Upper lobe of left lung (tissue), 6 donors: ENCODE measurements at places on chromosomes 7 and 10. TPM values are rescaled to one million over a fixed set of nuclear protein-coding genes. Genes with fewer than 3 reads are reported as not detected.

Gene CYP3A7
- total RNA-seq = 1.2 TPM

Gene PODXL
- total RNA-seq = 108 TPM

GRCh38 chr10:17233286-17233991, 5.4 kb downstream of the VIM start:
- no peaks in the 10 kb centered on the region for H3K27me3 ChIP-seq
- no peak overlapping the region for H3K4me3 ChIP-seq
- peak overlapping the region; percentile 98 for H3K27ac ChIP-seq
- no peak for DNase-seq
- peaks cover 60% of the 10 kb centered on the region for H3K4me1 ChIP-seq

DNA sequence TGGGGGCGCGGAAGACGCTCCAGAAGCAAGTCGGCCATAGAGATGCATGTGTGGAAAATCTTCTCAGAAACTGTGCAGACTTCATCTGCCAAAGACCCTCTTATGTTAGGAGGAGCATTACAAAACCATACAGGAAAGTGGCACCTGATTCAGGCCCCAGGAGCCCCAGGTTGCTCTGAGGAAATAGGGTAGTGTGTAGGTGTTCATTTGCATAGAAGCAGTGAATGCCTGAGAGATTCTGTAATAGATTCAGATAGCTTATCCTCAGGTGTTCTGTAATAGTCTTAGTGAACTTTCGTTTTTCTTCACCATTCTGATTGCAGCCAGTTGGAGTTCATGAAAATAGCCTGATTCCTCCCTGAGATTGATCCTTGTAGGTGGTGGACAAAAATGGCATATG, 106.4 kb upstream of the GJD4 start:
- no peak overlapping the region for H3K27ac ChIP-seq
- H3K36me3 ChIP-seq = no peaks in the 10 kb centered on the region
- H3K4me1 ChIP-seq = peaks cover 12% of the 10 kb centered on the region
- no peak overlapping the region for H3K4me3 ChIP-seq

- no peaks in the 10 kb centered on the region for H3K36me3 ChIP-seq
- no peaks in the 10 kb centered on the region for H3K27me3 ChIP-seq
- no peak overlapping the region for H3K4me3 ChIP-seq
- no peaks in the 10 kb centered on the region for H3K4me1 ChIP-seq
- no peak overlapping the region for H3K27ac ChIP-seq
- no peak for DNase-seq
Observed at GRCh38 chr7:33251301-33251700, 121.9 kb downstream of the BBS9 start.

GRCh38 chr7:128437426-128438332, 18.0 kb upstream of the HILPDA start:
- DNase-seq = no peak
- H3K36me3 ChIP-seq = no peaks in the 10 kb centered on the region
- no peaks in the 10 kb centered on the region for H3K4me1 ChIP-seq

GRCh38 chr7:100545360-100546128, 6.5 kb downstream of the AGFG2 start:
- no peaks in the 10 kb centered on the region for H3K36me3 ChIP-seq
- H3K4me3 ChIP-seq = no peak overlapping the region
- no peak for DNase-seq
- H3K4me1 ChIP-seq = peaks cover 58% of the 10 kb centered on the region
- peak overlapping the region; percentile 88 for H3K27ac ChIP-seq

- no peak overlapping the region for H3K27ac ChIP-seq
- peaks cover 9% of the 10 kb centered on the region for H3K4me1 ChIP-seq
- no peaks in the 10 kb centered on the region for H3K36me3 ChIP-seq
- no peak overlapping the region for H3K4me3 ChIP-seq
Observed at GRCh38 chr7:106009503-106010226, 46.6 kb downstream of the CDHR3 start.

GRCh38 chr10:96496281-96496925, 17.3 kb downstream of the TLL2 start:
- H3K27ac ChIP-seq = no peak overlapping the region
- H3K36me3 ChIP-seq = no peaks in the 10 kb centered on the region
- no peak for DNase-seq
- H3K4me1 ChIP-seq = no peaks in the 10 kb centered on the region

- no peaks in the 10 kb centered on the region for H3K27me3 ChIP-seq
- H3K36me3 ChIP-seq = no peaks in the 10 kb centered on the region
- H3K4me3 ChIP-seq = no peak overlapping the region
Observed at GRCh38 chr10:78524342-78524741, 490.7 kb downstream of the RPS24 start.

DNA sequence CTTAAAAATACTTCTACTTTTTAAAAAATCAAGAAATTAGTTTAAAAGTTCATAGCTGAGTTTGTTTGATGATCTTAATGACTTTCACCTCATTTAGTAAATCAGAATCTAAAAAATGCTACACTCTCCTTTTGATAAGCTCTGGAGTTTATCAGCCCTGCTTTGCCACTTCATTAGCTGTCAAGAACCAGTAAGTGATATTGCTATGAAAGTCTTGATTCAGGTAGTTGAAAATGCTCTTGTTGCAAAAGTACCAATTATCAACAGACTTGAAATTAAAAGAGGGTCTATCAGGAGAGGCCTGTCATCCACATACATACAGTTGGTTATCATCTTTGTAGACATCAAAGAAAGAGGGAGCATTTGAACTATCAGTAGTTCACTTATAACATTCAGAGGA, 41.6 kb downstream of the SEMA3A start:
- H3K27ac ChIP-seq = no peak overlapping the region
- no peaks in the 10 kb centered on the region for H3K36me3 ChIP-seq
- H3K4me3 ChIP-seq = no peak overlapping the region

GRCh38 chr10:43524434-43525247, 49.8 kb downstream of the ZNF239 start:
- H3K36me3 ChIP-seq = no peaks in the 10 kb centered on the region
- no peaks in the 10 kb centered on the region for H3K27me3 ChIP-seq
- no peak overlapping the region for H3K27ac ChIP-seq
- no peak overlapping the region for H3K4me3 ChIP-seq
- DNase-seq = no peak

GRCh38 chr10:70791386-70792039, 6.3 kb upstream of the TBATA start:
- H3K27ac ChIP-seq = no peak overlapping the region
- no peak for DNase-seq
- H3K27me3 ChIP-seq = no peaks in the 10 kb centered on the region
- H3K4me1 ChIP-seq = no peaks in the 10 kb centered on the region

DNA sequence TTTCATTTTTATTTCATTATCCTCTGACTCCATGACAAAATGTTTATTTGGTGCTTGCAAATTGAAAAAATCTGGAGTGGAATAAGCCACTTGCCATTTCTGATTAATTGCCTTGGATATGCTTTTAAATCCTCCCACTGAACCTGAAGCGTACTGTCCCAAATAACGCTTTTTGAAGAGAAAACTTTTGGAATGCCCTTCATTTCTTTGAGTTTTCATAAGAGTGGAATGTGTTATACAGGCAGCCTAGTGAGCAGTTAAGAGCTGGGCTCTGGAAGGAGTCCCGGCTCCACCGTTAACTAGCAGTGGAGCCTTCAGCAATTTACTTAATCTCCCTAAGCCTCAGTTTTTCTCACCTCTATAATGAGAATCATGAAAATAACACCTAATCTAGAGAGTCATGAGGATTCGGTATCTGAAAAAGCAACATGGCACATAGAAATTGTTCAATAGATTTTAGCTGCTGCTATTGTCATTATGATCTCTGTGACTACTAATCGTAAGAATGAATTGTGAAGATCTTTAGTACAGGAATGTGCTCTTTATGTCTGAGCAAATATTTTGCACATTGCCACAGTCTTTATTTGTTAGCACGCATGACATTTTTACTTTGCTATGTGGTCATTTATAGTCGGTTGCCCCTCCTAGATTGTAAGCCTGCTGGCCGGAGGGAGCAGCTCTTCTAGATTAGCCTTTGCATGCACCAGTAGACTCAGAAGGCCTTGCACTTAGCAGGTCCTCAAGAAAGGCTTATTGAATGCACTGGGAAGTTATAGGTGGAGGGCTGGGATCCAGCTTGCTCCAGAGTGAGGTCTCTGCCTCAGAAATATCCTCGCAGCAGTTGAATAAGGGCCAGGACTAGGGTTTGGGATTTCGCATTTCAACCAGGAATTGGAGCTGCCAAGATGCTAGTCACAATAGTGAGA, 59.4 kb downstream of the PLCE1 start:
- H3K4me1 ChIP-seq = no peaks in the 10 kb centered on the region
- no peaks in the 10 kb centered on the region for H3K36me3 ChIP-seq
- no peak overlapping the region for H3K27ac ChIP-seq
- no peak for DNase-seq
- H3K27me3 ChIP-seq = no peaks in the 10 kb centered on the region

DNA sequence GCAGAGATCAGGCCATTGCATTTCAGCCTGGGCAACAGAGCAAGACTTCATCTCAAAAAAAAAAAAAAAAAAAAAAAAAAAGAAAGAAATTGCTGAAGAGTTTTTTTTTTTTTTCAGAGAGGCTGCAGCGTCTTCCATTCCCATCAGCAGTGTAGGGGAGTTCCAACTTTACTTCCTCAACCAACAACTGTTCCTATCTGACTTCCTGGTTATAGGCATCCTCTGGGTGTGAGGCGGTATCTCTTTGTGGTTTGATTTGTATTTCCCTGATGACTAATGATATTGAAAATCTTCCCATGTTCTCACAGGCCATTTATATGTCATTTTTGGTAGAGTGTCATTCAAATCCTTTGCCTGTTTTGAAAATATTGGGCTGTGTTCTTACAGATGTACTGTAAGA, 40.2 kb downstream of the PRTFDC1 start:
- H3K4me1 ChIP-seq = no peaks in the 10 kb centered on the region
- H3K27ac ChIP-seq = no peak overlapping the region
- H3K4me3 ChIP-seq = no peak overlapping the region
- H3K27me3 ChIP-seq = no peaks in the 10 kb centered on the region
- DNase-seq = no peak

DNA sequence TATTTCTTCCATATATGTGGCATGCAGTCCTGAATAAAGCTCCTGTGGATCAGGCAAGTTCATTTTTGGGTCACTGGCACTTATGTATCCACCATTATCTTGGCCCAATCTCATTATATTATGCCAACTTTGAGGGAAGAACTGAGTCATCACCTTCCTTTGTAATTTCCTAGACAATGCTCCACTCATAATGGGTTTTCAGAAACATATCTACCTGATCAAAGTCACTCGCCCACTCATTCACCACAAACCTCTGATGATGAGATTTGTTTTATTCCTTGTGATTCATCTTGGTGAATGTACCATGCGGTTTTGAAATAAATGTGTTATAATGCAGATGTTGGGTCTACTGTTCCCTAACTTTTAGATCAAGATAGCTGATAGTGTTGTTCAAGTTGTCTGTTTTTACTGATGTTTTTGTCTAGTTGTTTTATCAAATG, 525.8 kb downstream of the KIF20B start:
- H3K36me3 ChIP-seq = no peaks in the 10 kb centered on the region
- no peak overlapping the region for H3K27ac ChIP-seq
- H3K4me1 ChIP-seq = no peaks in the 10 kb centered on the region
- no peaks in the 10 kb centered on the region for H3K27me3 ChIP-seq
- H3K4me3 ChIP-seq = no peak overlapping the region

- H3K4me3 ChIP-seq = no peak overlapping the region
- no peak for DNase-seq
- no peaks in the 10 kb centered on the region for H3K36me3 ChIP-seq
- no peak overlapping the region for H3K27ac ChIP-seq
Observed at GRCh38 chr7:28005847-28006231, 174.8 kb downstream of the JAZF1 start.

DNA sequence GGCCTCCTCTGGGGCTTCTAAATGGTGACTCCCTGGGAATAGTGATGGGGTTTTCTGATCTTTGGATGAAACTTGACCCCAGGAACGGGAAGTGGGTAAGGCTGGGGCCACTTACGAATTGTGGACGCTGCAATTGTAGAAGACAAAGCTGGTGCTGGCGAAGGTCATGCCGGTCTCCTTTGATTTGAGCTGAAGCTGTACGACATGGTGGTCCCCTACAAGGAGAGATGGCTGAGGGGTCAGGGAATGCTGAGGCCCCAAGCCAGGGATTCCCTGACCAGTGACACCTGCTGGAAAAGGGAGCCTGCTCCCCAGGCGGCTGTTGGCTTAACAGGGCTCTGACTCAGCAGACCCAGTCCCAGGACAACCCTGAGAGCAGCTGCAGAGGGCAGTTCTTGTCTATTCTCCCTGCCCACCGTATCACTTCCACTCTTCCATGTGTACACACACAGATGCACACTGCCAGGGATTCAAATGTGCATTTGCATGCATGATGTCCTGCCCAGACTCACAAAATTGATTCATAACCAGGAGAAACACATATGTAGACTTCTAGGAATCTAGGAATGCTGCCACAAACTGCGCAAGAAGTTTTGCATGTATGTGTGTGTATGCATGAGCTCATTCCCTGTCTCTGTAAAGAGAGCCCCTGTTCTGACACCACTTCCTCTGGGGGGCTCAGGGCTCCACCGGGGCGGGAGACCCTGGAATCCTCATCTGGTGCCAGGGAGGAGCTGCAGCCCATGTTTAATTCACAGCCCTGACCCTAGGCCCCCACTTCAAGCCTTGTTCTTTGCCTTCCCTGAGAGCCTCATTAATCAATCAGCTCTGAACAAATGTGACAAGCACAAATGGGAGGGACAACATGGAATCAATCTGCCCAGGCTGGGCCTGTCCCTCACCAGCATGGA, 350.0 kb downstream of the PLXNA4 start:
- H3K4me3 ChIP-seq = no peak overlapping the region
- H3K27ac ChIP-seq = no peak overlapping the region
- no peaks in the 10 kb centered on the region for H3K4me1 ChIP-seq

DNA sequence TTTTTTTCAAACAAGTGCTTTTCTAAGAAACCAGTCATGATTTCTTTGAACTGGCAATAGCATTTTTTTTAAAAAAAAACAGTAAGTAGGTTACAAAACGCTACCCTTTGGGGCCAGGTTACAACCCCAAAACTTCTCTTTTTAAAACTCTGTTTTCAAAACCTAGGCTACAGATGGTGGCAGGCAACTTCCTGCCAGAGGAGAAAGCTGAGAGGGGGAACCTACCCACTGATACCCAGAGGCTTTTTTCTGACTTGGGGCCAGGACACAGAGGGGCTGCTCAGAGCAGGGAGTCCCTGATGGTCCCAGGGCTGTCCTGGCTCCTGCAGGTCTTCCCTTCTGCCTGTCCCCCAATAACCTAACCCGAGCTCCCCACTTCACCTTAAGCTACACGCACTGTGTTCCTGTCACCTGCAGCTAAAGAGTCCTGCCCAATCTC, 6.9 kb downstream of the STN1 start:
- peak overlapping the region; percentile 89 for H3K27ac ChIP-seq
- peaks cover 67% of the 10 kb centered on the region for H3K4me1 ChIP-seq
- H3K27me3 ChIP-seq = no peaks in the 10 kb centered on the region
- no peaks in the 10 kb centered on the region for H3K36me3 ChIP-seq
